ENCODE measurements at places on chromosomes 1 and 21.

DNA sequence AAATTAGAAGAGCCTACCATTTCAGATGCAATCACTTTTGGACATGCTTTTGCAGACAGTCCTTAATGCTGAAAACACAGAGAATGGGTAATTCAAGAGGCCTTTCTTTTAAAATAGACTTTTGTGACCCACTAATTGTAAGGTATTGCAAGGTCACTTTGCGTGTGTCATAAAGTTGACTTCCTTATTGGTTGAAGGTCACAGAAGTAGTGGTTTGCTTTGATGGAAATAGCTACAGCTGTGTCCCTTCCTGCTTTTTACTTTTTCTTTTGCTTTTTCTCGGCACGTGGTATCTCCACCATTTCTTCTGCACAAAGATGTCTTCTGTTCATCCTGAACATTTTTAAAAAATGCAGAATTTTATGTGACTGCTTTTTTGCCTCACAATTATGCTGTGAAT, 146.8 kb downstream of the DYRK1A start:
- DNase-seq: no peak

GRCh38 chr1:172446547-172446946, 2.7 kb upstream of the PIGC start:
- DNase-seq: no peak

DNA sequence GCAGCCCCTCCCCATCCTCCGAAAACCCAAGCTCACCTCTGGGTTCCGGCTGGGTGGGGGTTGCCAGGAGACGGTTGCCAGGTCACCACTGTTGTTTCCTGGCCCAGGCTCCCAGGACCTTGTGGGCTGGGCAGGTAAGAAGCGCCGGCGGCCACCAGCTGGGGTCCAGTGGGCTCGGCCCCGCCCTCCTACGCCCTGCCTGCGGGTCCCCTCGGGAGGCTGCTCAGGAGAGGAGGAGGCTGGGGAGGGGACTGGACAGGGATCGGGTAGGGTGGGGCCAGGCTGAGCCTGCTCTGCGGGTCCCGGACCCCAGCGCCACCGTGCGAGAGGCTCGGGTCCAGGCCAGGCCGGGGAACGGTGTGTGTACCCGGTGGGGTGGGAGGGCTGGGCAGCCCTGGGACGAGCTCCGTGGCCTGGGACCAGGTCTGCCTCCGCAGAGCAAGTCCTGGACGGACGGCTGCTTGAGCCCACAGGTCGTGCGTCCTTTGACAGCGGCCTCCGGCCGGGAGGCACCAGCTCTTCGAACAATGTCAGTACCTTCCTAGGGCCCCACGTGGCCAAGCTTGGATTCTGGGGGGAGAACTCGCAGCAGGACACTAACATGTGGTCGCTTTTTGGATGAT, at the start of gene TTLL10:
Gene TTLL10, plus strand, starts transcription at position 88 of the 623 bp plus-strand sequence. CDS start 5,336 bp downstream, outside the sequence.
- DNase-seq: no peak

DNA sequence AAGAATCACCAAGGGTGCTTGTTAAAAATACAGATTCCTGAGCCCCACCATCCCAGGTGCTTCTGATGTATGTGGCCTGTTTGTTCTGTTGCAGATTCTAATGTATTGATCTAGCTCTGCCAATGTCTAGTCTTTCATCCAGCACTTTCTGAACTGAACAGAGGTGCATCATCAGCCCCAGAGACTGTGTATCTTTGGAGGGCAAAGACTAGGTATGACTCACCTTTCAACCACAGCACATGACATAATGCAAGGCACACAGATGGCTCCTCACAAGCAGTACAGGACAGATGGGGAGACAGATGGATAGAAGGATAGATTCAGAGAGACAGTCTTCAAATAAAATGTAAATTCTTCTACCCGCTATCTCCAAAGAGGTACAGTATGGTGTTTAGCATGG, 32.3 kb downstream of the CD58 start:
- DNase-seq: no peak

DNA sequence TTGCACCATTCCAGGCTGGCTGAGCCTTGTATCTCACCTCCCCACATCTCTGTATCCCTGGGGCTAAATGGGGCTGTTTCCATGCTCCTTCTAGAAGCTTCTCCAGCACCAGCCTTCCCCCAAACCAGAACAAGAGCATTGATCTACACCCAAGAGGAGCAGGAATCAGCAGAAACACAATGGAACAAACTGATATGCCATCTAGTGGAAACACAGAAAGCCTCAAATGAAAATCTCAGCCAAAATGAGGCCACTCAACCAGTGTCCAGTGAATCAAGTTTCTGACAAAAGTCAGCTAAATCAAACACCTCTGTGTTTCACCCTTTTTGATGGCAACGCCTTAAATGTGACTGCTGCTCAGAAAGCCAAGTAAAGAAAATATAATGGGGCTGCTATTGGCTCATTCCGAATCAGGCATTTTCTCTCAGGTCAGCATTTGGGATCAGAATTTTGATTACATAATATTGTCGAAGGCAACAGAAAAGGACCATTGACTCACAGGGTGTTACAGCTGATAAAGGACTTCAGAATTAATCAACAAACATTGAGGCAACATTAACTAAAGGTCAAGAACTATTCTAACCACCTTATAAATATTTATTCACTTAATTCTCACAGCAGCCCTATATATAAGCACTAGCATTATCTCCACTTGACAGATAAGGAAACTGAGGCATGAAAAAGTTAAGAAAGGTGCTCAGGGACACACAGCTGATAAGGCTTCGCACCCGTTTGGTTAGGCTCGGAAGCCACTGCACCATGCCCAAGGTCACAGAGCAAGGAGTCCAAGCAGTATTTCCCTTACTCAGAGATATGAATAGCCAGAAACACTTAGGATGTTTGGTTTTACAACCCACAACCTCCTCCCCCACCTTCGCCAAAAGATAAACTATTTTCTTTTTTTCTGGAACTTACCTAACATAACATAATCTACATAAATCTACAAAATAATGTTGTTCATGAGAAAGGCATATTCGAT, 85.8 kb upstream of the KCNJ15 start:
- DNase-seq: no peak

- no peak for DNase-seq
These were observed at the start of gene LCE3E for GRCh38 chr1:152566681-152567080. TSS of gene LCE3E (minus strand) at chr1:152566780. CDS start at chr1:152566208, 572 bp downstream.
